Stromal cell of bone marrow (primary cell): ENCODE measurements at places on chromosomes 5 and 9.
A peak's percentile ranks its signal among the peaks of the same experiment; 100 is the strongest.

- no peak for DNase-seq
These were observed 97.8 kb downstream of the MAST4 start for GRCh38 chr5:66694036-66694435.

DNA sequence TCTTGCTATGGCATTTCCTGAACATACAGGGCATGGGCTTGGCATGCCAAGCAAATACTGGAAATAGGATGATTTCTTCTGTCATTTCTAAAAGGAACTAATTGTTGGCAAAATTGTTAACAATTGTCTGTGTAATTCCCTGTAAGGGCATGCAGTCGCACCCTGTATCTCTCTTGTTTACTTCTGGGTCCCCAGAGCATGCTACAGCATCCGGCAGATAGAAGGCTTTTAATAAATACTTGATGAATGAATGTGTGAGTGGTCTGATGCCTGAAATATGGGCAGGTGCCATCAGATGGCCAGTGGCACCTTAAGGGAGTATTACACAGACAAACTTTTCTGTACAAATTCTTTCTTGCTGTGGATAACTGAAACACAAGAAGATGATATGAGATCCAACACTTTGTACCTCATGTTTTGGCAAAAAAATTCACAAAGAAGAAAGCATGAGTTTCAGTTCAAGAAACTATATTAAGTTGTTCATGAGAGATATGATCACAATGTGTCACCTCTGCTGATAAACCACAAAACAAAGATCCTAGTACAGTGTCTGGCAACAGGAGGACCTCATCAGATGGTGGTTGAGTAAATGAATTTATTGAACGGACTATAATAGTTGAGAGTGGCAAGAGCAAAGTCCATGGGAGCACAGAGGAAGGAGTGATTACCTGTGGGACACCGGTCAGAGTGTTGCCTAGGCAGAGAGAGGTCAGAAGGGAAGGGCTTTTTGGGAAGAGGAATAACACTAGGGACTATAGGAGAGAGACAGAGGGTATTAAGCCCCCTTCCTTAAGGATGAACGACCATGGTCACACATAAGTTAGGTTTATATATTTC, 194.2 kb downstream of the ATP10B start:
- DNase-seq: no peak

- DNase-seq: peak; percentile 57
These were observed 155.1 kb downstream of the ARSB start for GRCh38 chr5:78829811-78830527.

DNA sequence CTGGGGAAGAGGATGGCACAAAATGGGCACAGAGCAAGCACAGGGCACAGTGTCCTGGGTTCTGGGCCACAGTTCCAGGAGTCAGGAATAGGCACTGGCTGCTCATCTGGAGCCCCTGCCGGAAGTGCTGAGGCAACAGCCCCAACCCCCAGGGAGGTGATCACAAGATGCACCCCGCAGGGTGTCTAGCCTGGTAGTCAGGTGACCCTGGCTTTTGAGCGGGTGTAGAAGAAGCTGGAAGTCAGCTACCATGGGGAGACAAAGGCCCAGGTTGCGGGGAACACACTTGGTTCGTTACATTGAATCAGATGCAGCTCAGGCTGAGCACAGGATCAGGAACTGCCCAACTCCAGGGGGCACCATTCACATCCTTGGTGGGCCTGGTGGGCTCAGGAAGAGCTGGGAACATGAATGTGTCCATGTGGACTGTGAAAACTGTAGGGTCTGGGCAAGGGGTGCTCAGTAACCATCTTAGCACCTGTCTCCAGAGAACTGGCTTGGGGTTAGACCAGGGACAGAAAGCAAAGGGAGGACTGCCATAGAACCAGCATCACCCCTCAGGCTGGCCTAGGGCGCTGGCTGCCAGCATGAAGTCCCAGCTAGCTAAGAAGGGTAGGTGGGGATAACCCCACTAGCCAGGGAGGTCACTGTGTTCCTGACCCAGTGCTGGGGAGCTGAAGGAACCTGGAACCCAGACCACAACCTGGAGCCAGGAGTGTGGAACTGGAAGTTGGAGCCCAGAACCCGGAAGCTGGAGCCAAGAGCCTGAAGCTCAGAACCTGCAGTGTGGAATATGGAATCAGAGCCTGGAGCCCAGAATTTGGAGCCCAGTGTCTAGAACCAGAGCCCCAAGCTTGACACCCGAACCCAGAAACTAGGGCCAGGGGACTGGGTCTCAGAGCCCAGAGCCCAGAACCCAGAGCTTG, 6.1 kb upstream of the SLC34A1 start:
- DNase-seq: no peak

DNA sequence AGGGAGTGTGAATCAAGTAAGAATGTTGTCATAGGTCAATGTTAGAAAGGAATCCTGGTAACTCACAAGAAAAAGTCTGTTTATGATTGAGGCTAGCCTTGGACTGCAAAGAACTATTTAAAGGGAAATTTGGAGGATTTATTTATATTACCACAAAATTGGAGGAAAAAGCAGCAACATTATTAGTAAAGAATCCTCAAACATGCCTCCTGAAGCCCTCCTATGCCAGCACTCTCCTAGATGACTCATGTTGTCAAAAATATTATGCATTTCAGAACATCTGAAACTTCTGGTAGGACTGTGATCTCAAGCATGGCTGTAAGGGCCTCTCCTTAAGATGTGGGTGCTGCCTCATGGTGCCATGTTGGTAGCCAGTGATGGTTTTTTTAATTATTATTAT, 628.5 kb downstream of the CHSY3 start:
- DNase-seq: no peak

GRCh38 chr5:175603987-175604739, 53.7 kb upstream of the HRH2 start:
- no peak for DNase-seq

DNA sequence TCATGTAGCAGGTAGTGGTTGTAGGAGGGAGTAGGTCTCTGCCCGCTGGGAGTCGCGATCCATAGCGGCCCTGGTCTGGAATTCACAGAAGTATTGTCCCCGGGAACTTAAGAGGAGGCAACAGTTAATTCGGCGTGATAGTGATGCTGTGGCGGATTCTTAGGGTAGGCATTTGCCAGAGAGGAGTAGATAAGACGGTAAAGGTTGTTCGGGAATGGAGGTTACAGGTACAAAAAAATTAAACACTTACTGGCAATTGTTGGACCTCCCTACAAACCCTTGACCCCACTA, 679 bp downstream of the SMC5 start:
- DNase-seq: no peak

- no peak for DNase-seq
These were observed 289.9 kb downstream of the DMAC1 start for GRCh38 chr9:7509576-7510145.

DNA sequence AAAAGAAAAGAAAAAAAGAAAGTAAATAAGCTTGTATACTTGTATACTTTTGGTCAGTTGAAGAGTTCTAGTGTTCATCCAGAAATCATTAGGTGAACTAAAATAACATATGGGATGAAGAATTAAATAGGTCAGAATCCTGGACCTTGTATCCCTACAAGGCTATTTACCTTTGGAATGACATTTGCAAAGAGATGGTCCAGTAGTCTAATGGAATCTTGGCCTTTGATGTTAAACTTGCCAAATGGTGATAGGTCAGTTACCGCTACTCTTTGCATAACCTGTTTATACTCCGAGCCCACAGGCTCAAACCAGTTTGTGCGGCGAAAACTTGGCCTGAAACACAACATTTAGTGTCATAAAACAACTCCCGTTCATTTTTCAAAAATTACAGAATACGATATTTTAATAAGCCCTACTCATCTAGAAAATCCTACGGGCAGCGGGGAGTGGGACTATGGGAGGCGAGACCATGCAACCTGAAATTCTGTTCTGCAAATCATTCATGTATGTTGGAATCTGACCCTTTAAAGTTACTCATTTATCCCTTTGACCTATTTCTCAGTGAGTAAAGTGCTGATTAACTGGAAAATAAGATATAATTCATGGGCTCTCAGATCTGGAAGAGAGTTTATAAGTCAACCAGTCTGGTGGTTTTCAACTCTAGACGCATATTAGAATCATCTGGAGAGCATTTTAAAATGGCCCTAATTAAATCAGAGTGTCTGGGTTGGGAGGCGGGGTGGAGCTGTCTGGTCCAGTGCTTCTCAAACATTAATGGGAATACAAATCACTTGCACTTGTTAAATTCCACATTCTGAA, 38.6 kb downstream of the DMGDH start:
- no peak for DNase-seq

DNA sequence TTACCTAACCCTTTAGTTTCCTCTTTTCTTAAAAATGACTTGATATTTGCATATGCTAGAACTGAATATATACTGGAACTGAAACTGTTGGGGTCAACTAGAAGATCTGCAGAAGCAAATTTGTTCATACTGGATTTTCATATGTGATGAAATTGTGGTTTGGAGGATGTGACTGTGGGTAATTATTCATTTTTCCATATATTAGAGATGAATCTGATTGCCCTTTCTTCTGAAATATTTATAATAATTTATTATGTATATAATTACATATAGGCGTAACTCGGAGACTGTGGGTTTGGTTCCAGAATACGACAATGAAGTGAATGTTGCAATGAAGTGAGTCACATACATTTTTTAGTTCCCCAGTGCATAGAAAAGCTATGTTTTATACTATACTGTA, 149.1 kb downstream of the ATP10B start:
- no peak for DNase-seq

- peak; percentile 14 for DNase-seq
These were observed 330.3 kb downstream of the MLLT3 start for GRCh38 chr9:20292002-20292401.

DNA sequence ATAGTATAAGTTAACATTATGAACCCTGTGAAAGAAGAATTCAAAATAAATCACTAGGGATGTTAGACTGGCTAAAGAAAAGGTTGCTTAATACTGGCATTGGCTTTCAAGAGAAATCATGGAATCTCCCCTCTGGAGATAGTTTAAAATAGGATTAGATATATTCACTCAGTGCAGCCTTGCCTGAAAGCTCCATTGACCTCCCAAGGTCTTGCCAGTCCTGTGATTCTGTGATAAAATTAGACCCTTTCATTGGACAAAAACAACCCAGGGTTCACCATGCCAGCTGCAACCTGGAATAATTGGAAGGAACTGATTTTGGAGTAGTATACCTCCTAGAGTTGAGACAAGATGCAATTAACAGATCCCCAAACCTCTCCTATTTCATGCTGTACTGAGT, 588.1 kb upstream of the MEF2C start:
- DNase-seq: no peak

GRCh38 chr5:4802044-4802443, 338.1 kb upstream of the ADAMTS16 start:
- no peak for DNase-seq

DNA sequence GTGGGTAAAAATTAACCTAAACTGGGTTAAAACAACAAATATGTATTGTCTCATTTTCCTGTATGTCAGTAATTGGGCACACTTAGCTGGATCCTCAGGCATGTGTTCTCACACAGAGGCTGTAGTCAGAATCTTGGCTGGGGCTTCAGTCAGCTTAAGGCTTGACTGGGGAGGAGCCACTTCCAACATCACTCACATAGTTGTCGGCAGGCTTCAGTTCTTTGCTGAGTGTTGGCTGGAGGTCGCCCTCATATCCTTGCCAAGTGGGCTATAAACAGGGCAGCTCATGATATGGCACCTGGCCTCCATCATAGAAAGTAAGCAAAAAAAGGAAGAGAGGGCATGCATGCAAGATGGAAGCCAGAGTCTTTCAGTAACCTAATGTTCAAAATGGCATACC, 173.0 kb downstream of the GIN1 start:
- DNase-seq: no peak

DNA sequence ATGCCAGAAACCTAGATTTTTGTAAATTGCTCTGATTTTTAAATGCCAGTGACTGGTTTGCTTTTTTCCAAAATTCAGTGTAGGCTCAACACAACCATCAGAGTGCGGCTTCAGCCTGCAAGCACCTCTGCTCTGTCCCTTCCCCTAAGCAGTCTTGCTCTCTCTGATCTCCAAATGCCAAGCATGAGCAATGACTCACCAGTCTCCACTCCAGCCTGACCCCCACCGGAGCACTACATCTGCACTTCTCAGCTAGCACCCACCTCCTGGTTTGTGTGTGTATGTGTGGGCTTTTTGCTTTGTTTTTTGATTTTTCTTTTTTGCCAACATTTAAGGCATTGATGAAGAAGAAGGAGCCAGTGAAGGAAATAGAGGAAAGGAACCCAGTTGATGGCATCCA, 61.4 kb upstream of the ADRA1B start:
- DNase-seq: no peak

DNA sequence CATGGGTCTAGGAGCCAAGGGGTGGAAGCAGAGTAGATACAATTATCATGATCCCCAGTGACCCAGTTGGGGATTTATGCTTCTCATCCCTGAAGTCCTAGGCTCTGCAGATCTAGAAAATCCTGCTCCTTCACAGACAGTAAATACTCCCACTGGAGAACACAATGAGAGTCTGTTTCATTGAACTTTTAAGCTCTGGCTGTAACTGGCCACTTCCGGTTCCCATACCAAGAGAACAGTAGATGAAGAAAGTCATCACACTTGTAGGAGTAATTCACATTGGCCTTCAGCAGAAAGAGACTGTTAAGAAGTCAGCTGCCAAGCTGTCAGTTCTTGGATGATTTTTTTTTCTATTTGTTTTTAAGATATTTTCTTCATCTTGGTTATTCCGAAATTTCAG, 597.1 kb downstream of the ACTL7B start:
- DNase-seq: no peak

GRCh38 chr9:96183751-96184150, 118.2 kb downstream of the HSD17B3 start:
- DNase-seq: no peak

DNA sequence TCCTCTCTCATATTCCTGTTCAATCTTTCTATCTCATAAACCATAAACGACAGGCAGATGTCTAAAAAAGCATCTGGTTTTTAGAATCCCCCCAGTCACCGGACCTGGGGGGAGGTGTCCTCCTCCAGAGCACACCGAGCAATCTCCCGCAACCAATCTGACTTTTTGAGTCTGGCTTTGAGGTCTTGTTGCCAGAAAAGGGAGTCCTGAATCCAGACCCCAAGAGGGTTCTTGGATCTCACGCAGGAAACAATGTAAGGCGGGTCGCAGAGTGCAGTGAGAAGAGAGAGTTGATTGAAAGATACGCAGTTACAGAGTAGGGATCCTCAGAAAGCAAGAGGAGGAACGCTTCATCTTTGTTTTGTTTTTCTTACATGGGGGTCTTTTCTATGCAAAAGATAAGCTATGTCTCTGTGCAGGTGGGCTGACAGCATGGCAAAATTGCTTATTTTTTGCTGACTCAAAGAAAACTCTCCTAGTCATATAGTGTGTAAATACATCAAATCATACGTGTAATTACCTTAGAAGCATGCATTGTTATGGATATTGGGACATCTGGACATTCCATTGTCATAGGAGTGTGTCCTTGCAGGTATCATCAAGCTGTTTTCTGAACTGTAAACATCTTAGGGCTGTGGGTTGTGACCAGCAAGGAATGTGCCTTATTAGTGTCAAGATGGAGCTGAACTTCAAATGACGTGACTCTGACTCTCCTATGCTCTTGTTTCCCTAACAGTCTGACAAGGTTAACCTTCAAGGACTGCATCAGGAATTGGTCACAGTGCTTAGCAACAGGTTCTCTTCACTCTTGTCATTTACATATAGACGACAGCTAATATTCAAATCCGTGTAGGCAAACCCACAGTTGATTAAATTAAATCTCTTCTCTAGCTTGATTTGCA, 159.3 kb upstream of the DAPK1 start:
- DNase-seq: no peak
